AG04449 (cell line): ENCODE measurements at places on chromosomes 2 and 18.

GRCh38 chr2:25845843-25846505 is 32.3 kb downstream of the ASXL2 start:
- DNase-seq, result no peak

GRCh38 chr2:211376410-211376809 is 820.0 kb downstream of the CPS1 start:
- DNase-seq, result no peak

- DNase-seq, result no peak
These were observed 41.2 kb downstream of the KYNU start for GRCh38 chr2:142918624-142919023.

DNA sequence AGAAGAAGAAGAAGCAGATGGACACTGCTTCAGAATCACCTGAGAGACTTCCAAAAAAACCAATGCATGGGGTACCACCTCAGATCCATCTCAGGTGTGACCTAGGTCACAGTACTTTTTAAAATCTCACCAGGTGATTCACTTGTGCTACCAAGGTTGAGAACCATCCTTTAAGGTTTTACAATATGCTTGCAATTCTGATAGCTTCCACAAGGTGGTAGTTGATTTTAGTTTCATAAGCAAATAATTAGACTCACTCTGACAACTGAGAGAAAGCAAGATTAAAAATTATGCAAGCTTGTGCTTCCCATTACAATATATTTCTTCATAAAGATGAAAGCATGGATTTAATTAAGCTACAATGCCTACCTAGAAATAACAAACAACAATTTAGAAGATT is 355.1 kb downstream of the EN1 start:
- DNase-seq, result no peak

GRCh38 chr18:45856531-45856930 is 31.1 kb downstream of the SIGLEC15 start:
- DNase-seq, result peak; percentile 42

GRCh38 chr2:42755191-42755880 is 8.6 kb downstream of the OXER1 start:
- DNase-seq, result no peak

- no peak for DNase-seq
These were observed 9.9 kb upstream of the NFATC1 start for GRCh38 chr18:79385708-79386341.

GRCh38 chr2:11564816-11565567 is 31.1 kb downstream of the GREB1 start:
- DNase-seq, result no peak

DNA sequence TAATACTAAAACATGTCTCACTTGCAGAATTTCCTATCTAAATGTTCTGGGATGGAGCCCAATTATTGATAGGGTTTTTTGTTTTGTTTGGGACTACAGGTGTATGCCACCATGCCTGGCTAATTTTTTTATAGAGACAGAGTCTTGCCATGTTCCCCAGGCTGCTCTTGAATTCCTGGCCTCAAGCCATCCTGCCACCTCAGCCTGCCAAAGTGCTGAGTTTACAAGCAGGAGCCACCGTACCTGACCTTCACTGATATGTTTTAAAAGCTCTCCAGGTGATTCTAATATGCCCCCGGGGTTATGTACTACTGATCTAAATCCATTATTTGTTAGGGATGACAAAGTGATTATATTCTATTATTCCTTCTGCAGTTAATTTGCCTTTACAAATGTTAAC is 2.2 kb downstream of the ELAC1 start:
- DNase-seq, result no peak

GRCh38 chr2:226445216-226445861 is 354.3 kb downstream of the IRS1 start:
- DNase-seq, result no peak

- DNase-seq, result no peak
These were observed 25.7 kb downstream of the FANCL start for GRCh38 chr2:58215429-58215828.

- no peak for DNase-seq
These were observed 91.2 kb upstream of the SESTD1 start for GRCh38 chr2:179355881-179356280.
